Activated CD4-positive, alpha-beta T cell treated with anti-CD3 and anti-CD28 coated beads, Interleukin-2, amount 10 ng/mL, durations not matched to agents 7 days and 5 days (primary cell): ENCODE measurements at places on chromosomes 7 and 10.

- DNase-seq, result no peak
Measured at GRCh38 chr10:7085147-7085912, 325.5 kb downstream of the SFMBT2 start.

GRCh38 chr10:15237351-15237750 lies 68.9 kb upstream of the NMT2 start:
- no peak for DNase-seq

GRCh38 chr10:33142295-33142694 lies 184.3 kb upstream of the ITGB1 start:
- no peak for DNase-seq

DNA sequence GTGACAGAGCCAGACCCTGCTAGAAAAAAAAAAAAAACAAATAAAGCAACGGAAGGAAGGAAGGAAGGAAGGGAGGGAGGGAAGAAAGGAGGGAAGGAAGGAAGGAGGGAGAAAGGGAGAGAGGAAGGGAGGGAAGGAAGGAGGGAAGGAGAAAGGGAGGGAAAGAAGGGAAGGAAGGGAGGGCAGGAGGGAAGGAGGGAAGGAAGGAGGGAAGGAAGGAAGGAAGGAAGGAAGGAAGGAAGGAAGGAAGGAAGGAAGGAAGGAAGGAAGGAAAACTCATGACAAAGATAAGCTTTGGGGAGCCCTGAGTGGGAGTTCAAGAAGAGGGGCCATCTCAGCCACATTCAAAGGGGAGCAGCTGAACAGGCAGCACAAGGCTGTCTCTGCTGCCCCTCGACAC lies 124.7 kb upstream of the MGMT start:
- DNase-seq, result no peak

DNA sequence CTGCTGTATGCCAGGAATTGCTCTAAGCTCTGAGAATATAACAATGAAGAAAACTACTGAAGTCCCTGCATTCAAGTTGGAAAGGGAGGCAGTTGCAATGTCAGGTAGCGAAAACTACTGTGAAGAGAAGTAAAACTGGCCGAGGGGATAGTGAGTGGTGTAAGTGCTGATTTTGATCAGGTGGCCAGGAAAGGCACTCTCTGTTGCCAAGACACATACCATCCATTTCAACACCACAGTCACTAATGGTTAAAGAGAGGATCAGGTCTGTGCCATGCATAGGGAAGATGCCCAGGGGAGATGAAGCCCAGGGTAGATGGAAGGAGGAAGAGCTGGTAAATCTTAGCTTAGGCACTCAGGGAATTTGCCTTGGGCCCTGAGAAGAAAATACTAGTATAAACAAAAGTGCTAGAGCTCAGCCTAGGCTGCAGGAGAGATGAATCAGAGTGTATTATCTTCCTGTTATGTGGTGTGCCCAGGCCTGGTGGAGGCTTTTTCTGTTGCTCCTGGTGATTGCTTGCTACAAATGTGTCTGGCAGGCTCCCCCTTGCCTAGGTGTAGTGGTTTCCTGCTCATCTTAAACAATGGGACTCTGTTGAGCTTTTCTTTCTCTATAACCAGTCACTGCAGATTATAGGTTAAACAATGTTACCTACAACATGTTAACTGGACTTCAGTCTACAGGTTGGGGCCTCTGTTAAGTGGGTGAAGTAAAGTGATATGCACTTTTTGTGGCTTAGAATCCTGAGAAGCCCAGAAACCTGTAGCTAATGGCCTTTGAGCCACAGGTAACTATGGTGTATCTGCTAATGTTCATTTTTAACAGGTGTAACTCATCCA lies 125.5 kb downstream of the LRRC4 start:
- DNase-seq, result peak; percentile 49
